Stimulated activated CD8-positive, alpha-beta memory T cell treated with anti-CD3 and anti-CD28 coated beads, Interleukin-2, amount 100 ng/mL, for 1 hour (primary cell): ENCODE measurements at places on chromosomes 3 and 15.

- DNase-seq, result no peak
These were observed 66.7 kb upstream of the GOLGA8B start for GRCh38 chr15:34650177-34650576.

- DNase-seq, result no peak
These were observed 113.4 kb upstream of the FAM3D start for GRCh38 chr3:58779934-58780333.

GRCh38 chr3:8539419-8539818, 37.8 kb downstream of the LMCD1 start:
- DNase-seq, result no peak

DNA sequence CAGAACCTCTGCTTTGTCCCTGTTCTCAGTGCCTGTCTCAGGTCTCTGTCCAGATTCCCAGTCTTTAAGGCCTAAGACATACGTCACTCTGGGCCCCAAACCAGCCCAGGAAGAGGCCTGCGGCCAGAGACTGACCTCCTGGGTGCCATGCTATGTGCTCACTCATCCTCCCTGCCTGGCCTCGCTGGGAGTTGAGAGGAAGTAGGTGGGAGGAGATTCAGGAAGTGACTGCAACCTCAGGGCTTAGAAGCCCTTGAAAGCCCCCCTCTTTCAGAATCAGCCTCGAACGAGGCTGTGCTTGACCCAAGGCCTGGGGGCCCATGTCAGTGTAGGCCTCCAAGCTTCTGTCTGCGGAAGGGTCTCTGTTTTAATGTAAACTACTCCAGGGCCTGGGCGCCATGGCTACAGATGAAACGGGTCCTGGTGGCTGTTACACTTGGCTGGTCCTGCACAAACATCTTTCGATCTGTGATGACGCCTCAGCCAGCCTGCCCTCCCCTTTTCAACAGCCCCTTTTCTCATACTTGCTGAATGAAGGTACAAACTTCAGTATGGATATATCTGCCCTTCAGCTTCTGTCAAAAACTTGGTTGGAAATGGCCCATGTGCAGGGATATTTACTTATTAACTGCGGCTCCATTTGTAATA, 11.7 kb downstream of the RASGRF1 start:
- DNase-seq, result no peak

- no peak for DNase-seq
These were observed 80.3 kb downstream of the FAIM start for GRCh38 chr3:138688871-138689299.

GRCh38 chr3:31891876-31892455, 89.1 kb downstream of the OSBPL10 start:
- no peak for DNase-seq

GRCh38 chr3:113660896-113661295, 35.5 kb downstream of the USF3 start:
- no peak for DNase-seq

- no peak for DNase-seq
These were observed 36.3 kb downstream of the MLH1 start for GRCh38 chr3:37029516-37030163.

DNA sequence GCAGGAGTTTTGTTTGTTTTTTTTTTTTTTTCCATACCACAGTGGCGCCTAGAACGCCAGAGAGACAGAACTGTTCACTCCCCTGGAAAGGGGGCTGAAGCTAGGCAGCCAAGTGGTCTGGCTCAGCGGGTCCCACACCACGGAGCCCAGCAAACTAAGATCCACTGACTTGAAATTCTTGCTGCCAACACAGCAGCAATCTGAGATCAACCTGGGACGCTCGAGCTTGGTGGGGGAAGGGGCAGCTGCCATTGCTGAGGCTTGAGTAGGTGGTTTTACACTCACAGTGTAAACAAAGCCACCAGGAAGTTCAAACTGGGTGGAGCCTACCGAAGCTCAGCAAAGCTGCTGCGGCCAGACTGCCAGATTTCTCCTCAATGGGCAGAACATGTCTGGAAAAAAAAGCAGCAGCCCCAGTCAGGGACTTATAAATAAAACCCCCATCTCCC, 29.8 kb downstream of the SPICE1 start:
- peak; percentile 4 for DNase-seq

DNA sequence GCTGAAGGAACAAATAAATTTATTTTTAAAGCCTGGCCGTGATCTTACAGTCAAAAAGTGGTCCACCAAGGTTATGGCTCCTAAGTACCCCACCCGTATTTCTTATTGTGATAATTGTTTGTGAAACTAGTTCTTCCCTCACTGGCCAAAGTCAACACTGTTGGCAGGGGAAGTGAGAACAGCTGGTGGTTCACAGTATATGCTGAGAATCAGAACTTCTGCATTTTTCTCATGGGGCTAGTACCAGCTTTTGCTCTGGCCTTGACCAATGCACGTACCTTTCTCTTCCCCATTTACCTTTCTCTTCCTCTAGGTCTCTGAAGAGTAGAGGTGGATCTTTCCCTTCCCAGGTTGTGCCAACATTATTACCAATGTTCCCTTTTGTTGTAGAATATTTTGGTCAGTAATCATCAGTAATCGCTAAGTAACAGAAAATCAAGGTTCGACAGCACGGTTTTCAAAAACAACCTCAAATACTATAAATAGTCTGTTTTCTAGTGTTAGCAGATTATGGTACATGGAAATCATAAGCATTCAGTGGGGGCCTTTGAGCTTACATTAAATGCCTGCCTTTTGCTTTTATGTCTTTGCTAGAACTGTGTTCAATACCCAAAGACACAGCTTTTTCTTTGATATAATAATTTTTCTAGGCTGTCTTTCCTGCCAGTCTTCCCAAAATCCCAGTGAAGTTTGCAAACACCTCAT, 268.0 kb downstream of the LPP start:
- DNase-seq, result no peak

DNA sequence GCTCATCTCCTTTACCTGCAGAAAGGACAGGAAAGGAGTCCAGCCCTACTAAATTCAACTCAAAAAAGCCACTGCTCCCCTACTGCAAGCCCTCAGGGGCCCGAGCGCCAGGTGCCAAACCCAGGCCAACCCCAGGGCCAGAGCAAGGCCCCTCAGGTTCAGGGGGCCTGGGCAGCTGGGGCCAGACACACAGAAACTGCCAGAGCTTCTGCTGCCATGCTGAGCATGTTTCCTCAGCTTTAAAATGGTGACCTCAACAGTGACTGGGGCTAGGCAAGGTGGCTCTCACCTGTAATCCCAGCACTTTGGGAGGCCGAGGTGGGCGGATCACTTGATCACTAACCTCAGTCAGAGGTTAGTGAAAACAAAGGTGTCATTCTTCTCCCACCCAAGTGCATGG, 38.8 kb downstream of the KLHL25 start:
- DNase-seq, result no peak

- DNase-seq, result no peak
These were observed 32.9 kb downstream of the SEMA6D start for GRCh38 chr15:47750030-47750739.

DNA sequence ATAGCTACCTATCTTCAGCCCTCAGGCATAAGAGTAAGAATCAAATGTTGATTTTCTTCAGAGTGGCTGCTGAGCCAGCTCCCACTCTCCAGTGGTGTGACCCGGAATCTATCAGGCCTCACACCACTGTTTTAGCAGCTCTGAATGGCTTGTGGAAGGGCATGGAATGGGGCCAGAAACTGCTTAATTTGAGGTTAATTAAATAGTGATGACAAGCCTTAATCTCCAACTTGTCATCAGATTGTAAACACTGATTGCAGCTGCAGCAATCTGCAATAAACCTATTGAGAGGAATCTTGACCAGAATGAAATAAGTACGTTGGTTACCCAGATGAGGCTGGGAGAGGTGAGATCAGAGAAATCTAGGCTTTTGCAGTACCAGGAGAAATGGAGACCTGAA, 317.4 kb downstream of the FHIT start:
- no peak for DNase-seq

DNA sequence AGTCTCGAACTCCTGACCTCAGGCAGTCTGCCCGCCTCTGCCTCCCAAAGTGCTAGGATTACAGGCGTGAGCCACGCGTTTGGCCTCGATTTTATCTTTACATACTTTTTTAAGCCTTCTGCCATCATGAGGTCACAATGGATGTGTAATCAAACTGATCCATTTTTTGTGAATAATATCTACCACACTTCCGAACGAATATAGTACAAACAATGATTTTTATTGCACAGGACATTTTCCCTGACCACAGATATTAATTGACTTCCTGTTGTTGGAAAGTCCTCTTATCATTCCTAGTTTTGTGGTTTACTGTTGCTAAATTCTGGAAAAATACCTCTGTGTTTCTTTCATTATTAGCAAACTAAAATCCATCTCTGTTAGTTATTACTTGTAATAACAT, 68.9 kb downstream of the MINDY2 start:
- DNase-seq, result no peak

- DNase-seq, result no peak
These were observed 22.6 kb upstream of the RBP1 start for GRCh38 chr3:139561959-139562676.

DNA sequence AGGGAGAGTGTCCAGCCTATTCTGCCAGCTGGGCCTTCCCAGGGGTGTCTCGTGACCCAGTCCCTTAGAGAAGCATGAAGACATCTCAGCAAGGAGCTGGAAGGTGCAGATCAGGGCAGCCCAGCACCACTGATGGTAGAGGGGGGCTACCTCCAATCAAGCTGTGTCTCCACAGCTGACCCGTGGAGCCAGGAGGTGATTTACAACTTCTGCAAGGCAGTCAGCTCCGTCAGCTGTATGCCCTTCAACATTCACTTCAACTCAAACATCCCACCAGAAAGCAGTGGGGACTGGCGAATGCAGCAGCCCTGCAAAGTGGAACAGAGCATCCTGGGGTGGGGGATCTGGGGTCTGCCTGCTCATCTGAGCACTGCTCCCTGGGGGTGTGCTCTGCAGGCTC, 32.6 kb upstream of the FRG2C start:
- DNase-seq, result no peak

- DNase-seq, result no peak
These were observed 104.6 kb upstream of the NEO1 start for GRCh38 chr15:72947709-72948108.

DNA sequence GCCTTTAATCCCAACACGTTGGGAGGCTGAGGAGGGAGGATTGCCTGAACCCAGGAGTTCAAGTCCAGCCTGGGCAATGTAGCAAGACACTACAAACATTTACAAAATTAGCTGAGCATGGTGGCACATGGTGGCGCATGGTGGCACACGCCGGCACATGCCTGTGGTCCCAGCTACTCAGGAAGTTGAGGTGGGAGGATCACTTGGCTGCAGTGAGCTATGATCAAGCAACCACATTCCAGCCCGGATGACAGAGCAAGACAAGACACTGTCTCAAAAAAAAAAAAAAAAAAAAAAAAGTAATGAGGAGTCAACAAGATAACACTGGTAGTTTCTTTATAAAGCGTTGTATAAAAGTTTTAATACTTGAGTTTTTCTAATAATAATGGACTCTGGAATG, 10.1 kb downstream of the FEZF2 start:
- DNase-seq, result no peak

- DNase-seq, result no peak
These were observed 19.3 kb downstream of the PRR23E start for GRCh38 chr3:127212231-127212630.

- no peak for DNase-seq
These were observed 29.3 kb upstream of the SACM1L start for GRCh38 chr3:45659661-45660566.

- DNase-seq, result no peak
These were observed 1045.3 kb downstream of the OTOL1 start for GRCh38 chr3:162541923-162542322.

GRCh38 chr3:154250291-154250690, 74.0 kb downstream of the DHX36 start:
- DNase-seq, result no peak

- DNase-seq, result no peak
These were observed 10.7 kb downstream of the CHST14 start for GRCh38 chr15:40481341-40482074.

DNA sequence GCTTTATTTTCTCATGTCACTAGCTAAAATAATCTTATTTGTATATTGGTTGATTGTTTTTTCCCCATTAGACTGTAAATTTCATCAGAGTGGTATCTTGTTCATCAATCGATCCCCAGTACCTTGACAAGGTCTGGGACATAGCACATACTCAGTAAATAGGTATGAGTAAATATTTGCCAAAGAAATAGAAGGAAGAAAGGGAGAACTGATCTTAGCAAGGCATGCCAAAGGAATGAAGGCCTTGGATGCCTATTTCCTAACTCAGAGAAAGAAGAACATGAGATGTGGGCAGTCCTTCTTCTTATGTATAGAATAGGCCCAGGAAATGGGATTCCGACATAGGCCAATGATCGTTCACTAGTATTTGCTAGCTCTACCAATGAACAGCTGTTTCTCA, 54.7 kb downstream of the ISL2 start:
- DNase-seq, result no peak

DNA sequence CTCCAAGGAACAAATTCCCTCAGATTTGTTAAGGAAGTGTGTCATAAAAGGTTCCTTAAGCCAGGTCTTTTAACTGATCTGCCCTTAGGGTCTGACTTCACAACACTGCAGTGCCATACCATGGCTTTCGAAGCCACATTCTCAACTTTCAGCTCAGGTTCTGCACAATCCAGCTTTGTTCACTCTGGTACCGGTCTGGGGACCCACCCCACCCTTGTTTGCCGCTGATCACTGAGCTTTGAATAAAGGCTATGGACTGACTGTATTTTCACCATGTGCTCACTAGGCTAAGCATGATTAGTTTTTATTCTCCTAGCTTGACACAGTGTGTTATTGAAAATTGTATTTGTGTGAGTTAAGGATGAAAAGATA, 15.9 kb downstream of the SNX1 start:
- no peak for DNase-seq

DNA sequence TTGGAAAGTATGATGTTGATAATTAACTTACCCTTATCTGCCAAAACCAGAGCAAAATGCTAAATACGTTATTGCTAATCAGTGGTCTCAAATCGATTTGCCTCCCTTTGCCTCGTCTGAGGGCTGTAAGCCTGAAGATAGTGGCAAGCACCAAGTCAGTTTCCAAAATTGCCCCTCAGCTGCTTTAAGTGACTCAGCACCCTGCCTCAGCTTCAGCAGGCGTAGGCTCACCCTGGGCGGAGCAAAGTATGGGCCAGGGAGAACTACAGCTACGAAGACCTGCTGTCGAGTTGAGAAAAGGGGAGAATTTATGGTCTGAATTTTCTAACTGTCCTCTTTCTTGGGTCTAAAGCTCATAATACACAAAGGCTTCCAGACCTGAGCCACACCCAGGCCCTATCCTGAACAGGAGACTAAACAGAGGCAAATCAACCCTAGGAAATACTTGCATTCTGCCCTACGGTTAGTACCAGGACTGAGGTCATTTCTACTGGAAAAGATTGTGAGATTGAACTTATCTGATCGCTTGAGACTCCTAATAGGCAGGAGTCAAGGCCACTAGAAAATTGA, 59.7 kb downstream of the DCUN1D1 start:
- DNase-seq, result no peak

DNA sequence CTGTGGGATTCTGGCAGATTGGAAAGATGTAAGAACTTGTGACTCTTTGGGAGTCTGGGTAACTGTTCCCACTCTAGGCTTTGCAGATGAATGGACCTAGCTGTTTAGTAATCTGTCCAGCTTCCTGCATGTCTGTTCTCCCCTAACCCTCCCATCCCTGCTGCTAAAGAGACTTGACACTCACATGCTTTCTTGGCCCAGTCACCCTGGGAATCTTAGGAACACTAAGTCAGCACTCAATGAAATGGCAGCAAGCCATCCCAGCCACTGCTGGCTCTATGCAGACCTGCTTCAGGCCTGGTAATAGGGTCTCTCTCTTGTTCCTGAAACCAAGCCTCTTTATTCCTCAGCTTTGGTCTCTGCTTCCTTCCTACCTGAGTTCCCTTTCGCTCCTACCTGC, 63.7 kb upstream of the THSD4 start:
- no peak for DNase-seq
